ENCODE measurements at places on chromosomes 16 and 17. TPM values are rescaled to one million over a fixed set of nuclear protein-coding genes. Genes with fewer than 3 reads are reported as not detected.

FOXF1 gene
- 0.65 TPM for total RNA-seq

BAIAP3 gene
- 0.32 TPM for total RNA-seq

TEX19 gene
- not detected for total RNA-seq

HYDIN gene
- total RNA-seq: not detected

CMTM3 gene
- 18.8 TPM for total RNA-seq

CHMP6 gene
- 16.6 TPM for total RNA-seq

IRF8 gene
- not detected for total RNA-seq

CCL1 gene
- not detected for total RNA-seq

ALOX12B gene
- not detected for total RNA-seq

RAD51D gene
- 12.0 TPM for total RNA-seq

NPIPA8 gene
- total RNA-seq: not detected

MMP2 gene
- total RNA-seq: 211 TPM

AXIN2 gene
- 2.3 TPM for total RNA-seq

Data from epithelial cell of umbilical artery (primary cell).